ENCODE measurements at places on chromosomes 7 and 10. TPM values are rescaled to one million over a fixed set of nuclear protein-coding genes. Genes with fewer than 3 reads are reported as not detected.

CUZD1 gene
- 1.4 TPM for total RNA-seq

POLR2J2 gene
- 0.28 TPM for total RNA-seq

ATP6V0A4 gene
- 0.57 TPM for total RNA-seq

CRPPA gene
- 0.42 TPM for total RNA-seq

ZMIZ1 gene
- 53.4 TPM for total RNA-seq

BLVRA gene
- 78.9 TPM for total RNA-seq

FOXI2 gene
- total RNA-seq: not detected

ZRANB1 gene
- total RNA-seq: 8.9 TPM

GPR85 gene
- total RNA-seq: not detected

TSPAN12 gene
- total RNA-seq: 0.61 TPM

EBLN1 gene
- not detected for total RNA-seq

MAGI2 gene
- 0.40 TPM for total RNA-seq

FAM131B gene
- total RNA-seq: 0.65 TPM

LRRC4 gene
- not detected for total RNA-seq

PLAC9 gene
- not detected for total RNA-seq

BTAF1 gene
- total RNA-seq: 8.6 TPM

OR6V1 gene
- total RNA-seq: not detected

ABCF2 gene
- 61.3 TPM for total RNA-seq

UBN2 gene
- 1.9 TPM for total RNA-seq

ETV1 gene
- total RNA-seq: 2.3 TPM

ZNF365 gene
- total RNA-seq: 0.82 TPM

PON1 gene
- 0.64 TPM for total RNA-seq

PDE1C gene
- total RNA-seq: 3.8 TPM

CNPY1 gene
- total RNA-seq: not detected

P4HA1 gene
- total RNA-seq: 22.9 TPM

FRMPD2 gene
- total RNA-seq: not detected

TFPI2 gene
- total RNA-seq: 308 TPM

FEZF1 gene
- not detected for total RNA-seq
